ENCODE measurements at places on chromosomes 4 and X. TPM values are rescaled to one million over a fixed set of nuclear protein-coding genes. Genes with fewer than 3 reads are reported as not detected.
A peak's percentile ranks its signal among the peaks of the same experiment; 100 is the strongest.

- DNase-seq: no peak
Observed at GRCh38 chrX:17931855-17932254, 70.8 kb upstream of the RAI2 start.

DNA sequence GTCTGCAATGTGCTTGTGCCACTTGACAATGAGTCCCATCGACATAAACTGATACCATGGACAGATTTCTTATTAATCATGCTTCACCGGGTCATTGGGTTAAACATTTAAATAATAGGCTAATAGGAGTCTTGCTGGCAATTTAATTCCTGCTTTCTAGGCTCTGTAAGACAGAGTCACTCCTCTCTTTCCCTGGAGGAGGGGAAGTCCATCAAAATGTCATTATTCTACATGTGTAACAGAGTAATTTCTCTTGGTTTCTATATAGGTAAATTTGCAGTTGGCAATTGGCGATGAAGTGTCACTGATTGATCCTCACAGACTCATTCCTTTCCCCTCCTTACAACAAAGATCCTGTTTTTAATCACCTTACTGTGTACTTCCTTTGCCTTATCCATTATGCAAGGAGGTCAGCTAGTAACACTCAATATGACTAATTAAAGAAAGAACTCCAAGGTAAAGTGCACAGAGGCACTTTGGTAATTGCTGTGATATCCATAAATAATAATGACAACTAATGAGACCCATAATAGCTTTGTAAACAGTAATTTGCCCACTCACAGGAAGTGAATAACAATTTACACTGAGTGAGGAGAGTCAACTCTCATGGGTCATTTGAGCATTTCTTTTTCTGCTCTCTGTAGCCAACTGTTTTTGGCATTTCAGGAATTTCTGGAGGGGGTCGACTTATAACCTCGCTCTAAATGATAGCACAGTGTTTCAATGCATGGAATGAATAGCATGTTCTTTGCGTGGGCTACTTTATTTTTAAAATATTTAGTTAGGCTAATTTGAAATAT is 184.0 kb downstream of the UGT8 start:
- DNase-seq: no peak

- no peak for DNase-seq
Observed at GRCh38 chrX:144293229-144293628, 409.4 kb downstream of the UBE2NL start.

- DNase-seq: no peak
Observed at GRCh38 chrX:24658421-24658820, 11.3 kb upstream of the PCYT1B start.

- no peak for DNase-seq
Observed at GRCh38 chr4:108204518-108204917, 35.8 kb upstream of the LEF1 start.

DNA sequence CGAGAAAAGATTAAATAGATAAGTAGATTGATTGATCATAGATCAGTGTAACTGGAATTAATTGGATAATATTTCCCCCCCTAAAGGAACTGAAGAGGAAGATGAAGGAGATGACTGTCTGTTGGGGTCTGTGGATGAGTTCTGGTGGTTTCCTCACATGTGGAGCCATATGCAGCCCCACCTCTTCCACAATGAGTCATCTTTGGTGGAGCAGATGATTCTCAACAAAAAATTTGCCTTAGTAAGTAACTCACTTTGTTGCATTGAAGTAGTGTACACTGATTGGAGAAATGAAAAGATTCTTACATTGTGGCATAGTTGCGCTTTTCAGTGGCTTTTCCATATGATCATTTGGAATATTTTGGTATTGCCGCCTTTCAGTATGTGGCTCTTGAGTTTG is 80.4 kb downstream of the NDST3 start:
- DNase-seq: no peak

DNA sequence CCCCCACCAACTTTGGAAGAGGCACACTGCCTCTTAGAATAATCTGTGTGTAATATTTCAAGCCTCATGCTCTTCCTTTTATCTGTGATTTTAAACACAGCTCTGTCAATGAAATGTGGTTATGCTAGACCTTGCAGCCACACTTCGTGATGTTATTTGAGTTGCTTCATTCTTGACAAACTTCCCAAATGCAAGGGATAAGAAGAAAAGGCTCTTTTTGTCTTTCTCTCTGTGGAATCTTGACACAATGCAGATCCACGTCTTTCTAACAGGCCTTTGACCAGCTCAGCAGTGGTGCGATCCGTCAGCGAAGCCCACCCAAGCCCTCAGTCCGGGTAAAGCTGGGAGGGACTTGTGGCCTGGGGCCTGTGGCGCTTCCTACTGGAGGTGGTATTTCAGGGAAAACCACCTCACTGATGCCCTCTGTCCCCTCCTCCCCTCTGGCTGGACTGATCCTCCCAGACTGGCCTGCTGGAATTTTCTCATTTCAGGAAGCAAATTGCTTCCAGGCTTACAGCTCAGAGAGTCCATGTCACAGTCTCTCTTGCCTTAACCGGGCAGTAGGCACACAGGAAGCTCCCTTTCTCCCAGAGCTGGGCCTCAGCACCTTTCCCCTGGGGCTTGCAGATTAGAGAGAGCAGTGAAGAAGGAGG is 19.5 kb upstream of the CCKAR start:
- DNase-seq: peak; percentile 65

- no peak for DNase-seq
Observed at GRCh38 chr4:56271131-56271530, 116.2 kb downstream of the AASDH start.

DNA sequence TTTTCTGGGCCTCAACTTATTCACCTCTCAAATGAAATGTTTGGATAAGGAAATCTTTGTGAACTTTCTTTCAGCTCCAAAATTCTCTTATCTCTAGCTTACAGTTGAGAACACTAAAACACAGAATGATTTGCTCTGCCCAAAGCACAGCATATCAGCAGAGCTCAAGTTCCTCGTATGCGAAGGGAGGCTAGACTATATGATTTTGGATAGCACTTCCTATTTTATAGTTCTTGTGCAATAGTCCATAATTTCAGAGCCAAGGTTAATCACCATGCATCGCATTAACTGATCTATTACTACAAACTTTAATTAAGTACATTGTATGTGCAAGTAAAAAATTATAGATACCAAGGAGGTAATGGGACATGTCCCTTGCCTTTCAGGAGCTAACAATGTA is 27.0 kb upstream of the KLHL13 start:
- DNase-seq: no peak

- no peak for DNase-seq
Observed at GRCh38 chrX:147832707-147833348, 78.9 kb upstream of the FMR1 start.

GRCh38 chr4:188778905-188779304 is 639.7 kb downstream of the TRIML1 start:
- DNase-seq: no peak

DNA sequence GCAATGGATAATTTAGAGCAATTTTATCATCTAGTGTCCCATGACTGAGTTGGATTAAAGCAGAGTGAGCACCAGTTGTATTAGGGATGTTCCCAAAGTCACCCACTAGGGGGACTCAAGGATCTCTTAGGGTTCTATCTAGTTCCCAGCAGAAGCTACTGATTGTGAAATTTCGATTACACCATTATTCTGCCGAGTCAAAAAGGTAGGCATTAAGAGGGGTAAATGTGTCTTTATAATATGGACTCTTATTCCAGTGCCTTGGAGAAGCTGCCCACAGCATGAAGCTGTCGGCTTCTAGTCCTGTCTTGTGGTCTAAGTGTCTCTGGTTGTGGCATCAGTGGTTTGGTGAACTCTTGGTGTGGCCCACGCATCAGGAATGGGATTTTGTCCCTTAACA is 53.3 kb downstream of the RGS12 start:
- DNase-seq: peak; percentile 79

DNA sequence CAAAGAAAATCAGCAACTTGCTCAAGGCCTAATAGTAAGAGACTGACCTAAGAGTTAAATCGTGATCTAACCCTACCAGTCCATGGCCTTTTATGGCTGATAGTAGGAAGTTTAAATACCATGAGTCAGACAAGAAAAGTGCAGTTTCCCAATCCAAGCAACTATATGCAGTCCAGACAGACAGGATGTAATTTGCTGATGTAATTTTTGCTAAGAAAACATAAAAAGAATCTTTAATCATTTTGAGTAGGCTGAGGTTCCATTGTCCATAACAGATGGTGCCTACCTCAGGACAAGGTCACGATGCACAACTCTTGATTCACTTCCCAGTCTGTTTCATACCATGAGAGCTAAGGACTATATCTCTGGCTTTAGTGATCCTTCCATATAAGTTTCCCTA is 317.5 kb upstream of the GRIA3 start:
- no peak for DNase-seq

DNA sequence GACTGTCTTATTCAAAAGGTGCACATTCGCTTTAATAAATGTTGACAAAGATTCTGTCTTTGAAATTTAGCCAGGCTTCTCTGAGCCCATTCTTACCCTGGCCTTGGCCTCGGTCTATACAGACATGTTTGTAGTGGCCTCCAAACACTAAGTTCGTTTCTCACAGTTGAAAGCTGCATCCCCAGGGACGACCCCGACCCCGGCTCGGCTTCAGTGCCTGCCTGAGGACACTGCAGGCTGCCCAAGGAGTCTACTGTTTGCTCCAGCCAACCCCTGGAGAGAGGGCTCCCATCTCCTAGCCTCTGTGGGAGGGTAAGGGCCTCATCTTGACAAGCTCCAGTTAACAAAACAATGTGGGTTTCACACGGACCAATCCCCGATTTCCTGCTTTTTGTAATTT is 390.6 kb upstream of the ZFP42 start:
- no peak for DNase-seq

- DNase-seq: no peak
Observed at GRCh38 chr4:154422152-154422551, 69.4 kb downstream of the DCHS2 start.

GRCh38 chr4:140757232-140757630 is 1.0 kb upstream of the TBC1D9 start:
- DNase-seq: no peak

DNA sequence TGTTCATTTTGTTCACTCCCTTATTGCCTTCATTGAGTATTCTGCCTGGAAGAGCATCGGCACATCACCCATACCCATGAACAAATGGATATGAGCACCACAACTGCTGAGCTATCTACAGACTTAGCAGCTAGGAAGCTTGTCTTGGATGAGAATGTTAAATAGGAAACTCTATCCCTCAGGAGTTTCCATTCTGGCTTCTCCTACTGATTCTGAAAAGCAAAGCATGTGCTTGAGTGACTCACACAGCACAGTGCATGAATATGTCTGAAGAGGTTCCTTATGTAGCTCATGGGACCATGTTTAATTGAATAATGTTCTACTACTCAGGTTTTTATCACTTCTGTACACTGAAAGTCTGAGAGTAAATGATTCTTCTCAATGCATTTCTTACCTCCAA is 57.3 kb upstream of the MXRA5 start:
- DNase-seq: no peak

DNA sequence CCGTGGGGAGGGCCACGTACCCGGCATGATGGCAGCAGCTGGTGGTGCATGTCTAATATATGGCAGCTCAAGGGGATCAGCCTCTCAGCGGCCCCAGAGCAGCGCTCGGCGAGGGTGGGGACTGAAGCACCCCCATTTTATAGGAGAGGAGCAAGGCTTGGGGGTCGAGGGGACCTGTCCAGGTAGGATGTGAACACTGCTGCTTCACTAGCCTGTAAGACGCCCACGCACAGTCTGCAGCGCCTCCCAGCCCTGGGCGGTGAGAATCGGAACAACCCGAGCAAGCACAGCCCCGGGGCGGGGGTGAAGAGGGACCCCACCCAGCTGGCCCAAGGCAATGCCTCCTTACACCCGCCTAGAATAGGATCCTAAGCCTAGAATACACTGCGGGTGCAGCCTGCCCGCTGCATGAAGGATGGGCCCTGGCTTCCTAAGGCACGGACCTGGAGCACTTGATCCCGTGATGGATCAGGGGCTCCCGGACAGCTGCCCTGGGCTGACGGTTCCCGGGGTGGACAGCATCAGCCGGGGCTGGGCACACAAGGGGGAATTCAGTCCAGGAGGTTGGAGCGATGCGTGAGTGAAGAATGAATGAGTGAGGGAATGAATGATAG is 17.6 kb downstream of the ADRA2C start:
- no peak for DNase-seq

- no peak for DNase-seq
Observed at GRCh38 chrX:22357621-22358020, 84.9 kb downstream of the CBLL2 start.

GRCh38 chrX:70479922-70480659 is 35.5 kb downstream of the DLG3 start:
- no peak for DNase-seq

DNA sequence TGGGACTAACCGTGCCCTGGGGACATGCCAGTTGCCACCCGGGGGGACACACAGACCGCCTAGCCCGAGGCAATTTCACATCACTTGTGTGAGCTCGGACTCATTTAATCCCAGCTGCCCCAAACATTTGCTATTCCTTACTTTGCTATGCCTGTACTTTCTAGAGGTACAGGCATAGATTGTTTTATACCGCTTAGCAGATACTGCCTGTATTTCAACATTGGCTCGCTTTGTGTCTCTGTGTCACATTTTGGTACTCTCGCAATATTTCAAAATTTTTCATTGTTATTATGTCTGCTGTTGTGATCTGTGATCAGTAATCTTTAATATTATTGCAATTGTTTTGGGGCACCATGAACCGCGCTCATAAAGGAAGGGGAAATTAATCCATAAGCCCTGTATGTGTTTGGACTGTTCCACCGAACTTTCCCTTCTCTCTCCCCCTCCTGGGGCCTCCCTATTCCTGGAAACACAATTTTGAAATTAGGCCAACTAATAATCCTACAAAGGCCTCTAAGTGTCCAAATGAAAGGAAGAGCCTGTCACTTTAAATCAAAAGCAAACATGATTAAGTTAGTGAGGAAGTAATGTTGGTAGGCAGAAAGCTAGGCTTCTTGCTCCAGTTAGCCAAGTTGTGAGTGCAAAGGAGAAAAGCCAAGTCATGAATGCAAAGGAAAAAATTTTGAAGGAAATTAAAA is 568 bp upstream of the CASP6 start:
- DNase-seq: no peak

DNA sequence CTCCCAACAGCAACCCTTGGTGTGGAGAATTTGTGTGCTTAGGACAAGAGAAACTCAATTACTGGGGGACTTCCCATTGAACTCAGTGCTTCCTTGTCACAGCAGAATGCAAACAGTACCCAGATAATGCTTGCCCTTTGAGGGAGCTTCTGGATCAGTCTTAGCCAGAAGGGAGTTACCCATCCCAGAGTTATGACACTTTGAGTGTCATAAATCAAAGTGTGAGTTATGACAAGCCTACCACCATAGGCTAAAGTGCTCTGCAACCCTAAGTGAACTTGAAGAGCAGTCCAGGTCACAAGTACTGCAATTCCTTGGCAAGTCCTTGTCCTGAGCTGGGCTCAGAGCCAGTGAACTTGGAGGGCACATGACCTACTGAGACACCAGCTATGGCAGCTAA is 1513.9 kb upstream of the PCDH10 start:
- no peak for DNase-seq

ZMAT1 gene
- total RNA-seq: 4.9 TPM

NAP1L3 gene
- total RNA-seq: 14.3 TPM

SASH3 gene
- not detected for total RNA-seq

CLNK gene
- not detected for total RNA-seq

NAA11 gene
- total RNA-seq: not detected

INTU gene
- total RNA-seq: 6.0 TPM

MAGEA10 gene
- not detected for total RNA-seq

EXOC1L gene
- not detected for total RNA-seq

SH2D1A gene
- not detected for total RNA-seq

FRG2 gene
- not detected for total RNA-seq

SMR3B gene
- not detected for total RNA-seq

OTUD6A gene
- not detected for total RNA-seq
